ENCODE measurements at places on chromosomes 13 and 19.
A peak's percentile ranks its signal among the peaks of the same experiment; 100 is the strongest.

- peak; percentile 92 for ATAC-seq
These were observed 2.9 kb downstream of the HTR2A start for GRCh38 chr13:46893798-46894560.

DNA sequence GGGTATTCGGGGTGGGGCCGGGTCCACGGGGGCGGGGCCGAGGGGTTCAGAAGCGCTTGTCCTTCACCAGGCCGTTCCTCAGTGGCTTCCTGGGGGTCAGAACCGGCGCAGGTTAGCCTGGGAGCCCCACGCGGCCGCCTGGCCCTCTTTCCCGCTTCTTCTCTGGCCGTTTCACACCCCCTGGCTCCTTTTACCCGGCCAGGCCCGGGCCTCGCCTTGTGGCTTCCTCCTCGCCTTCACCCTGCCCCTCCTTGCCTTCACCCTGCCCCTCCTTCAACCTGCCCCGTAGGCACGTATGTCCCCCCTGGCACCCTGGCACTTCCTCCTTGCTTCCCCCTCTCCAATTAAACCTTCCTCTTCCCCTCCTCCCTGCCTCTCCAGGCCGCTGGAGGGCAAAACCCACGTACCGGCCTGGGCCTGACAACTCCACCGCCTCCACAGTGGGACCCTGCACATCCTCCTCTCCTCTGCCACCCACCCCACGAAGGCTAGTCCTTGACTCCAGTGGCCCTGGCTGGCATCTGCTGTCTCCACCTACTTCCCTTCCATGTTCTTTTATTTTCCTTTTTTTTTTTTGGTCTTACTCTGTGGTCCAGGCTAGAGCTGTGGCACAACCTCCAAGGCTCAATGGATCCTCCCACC, 25.3 kb downstream of the CERS1 start:
- no peak for ATAC-seq

- ATAC-seq, result no peak
These were observed 863.9 kb upstream of the GPC6 start for GRCh38 chr13:92362717-92363116.

- no peak for ATAC-seq
These were observed 6.6 kb downstream of the SPHK2 start for GRCh38 chr19:48625891-48626327.
